ELF-1 (cell line): ENCODE measurements at places on chromosomes 5 and 9.
A peak's percentile ranks its signal among the peaks of the same experiment; 100 is the strongest.

GRCh38 chr5:7529880-7530279 is 133.9 kb downstream of the ADCY2 start:
- DNase-seq = no peak

DNA sequence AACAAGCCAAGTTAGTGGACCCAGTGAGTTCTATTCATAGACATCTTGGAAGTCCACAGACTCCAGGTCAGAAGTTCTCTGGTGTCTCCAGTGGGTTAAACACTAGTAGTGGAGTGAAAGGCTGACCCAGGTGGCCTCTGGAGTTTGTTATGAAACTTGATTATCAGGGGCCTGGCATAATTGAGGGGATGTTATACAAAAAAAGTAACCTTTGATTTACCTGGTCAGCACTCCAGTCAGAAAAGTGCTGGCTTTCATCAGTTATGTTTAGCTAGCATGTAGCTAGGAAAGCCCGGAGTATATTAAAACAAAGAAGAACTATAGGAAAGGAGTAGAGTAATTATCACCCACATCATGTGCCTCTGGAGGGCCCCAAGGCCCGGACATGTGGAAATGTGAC is 171.1 kb downstream of the CD180 start:
- no peak for DNase-seq

GRCh38 chr5:54159153-54159892 is 151.1 kb downstream of the ARL15 start:
- peak; percentile 5 for DNase-seq

GRCh38 chr5:14351086-14351661 is 208.0 kb downstream of the TRIO start:
- DNase-seq = no peak

GRCh38 chr5:132446621-132447020 is 44.0 kb downstream of the IRF1 start:
- no peak for DNase-seq

DNA sequence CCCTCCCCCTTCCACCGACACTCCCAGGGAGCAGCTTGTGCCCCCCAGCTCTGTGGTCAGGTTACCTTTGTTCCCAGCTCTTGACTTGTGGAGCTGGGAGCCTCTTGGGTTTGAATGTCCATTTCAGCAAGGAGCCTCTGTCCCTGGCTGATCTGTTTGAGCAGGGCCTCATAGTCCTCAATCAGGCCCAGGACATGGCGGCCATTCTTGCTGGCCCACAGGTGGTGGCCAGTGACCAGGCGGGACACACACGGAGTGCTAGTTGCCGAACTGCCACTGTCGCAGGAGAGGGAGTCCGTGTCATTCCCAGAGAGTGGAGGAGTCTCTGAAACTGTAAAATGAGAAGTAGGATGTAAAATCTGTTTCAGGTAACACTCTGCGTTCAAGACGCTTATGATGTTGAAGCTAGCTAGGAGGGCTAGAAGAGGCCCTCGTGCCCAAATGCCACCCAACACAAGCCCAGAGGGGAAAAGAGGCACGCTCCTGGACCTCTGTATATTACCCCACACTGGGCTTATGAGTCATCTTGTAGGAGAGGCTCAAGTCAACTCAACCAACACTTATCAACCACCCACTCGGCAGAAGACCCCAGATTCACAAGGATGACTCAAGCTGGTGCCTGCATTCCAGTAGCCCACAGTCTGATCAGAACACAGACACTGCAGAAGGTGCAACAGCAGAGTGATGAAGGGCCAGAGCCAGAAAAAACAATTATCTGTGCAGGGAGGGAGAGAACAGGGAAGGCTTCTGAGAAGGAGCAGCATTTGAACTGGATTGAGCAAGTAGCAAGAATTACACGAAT is 177.0 kb downstream of the CDK5RAP2 start:
- peak; percentile 64 for DNase-seq

DNA sequence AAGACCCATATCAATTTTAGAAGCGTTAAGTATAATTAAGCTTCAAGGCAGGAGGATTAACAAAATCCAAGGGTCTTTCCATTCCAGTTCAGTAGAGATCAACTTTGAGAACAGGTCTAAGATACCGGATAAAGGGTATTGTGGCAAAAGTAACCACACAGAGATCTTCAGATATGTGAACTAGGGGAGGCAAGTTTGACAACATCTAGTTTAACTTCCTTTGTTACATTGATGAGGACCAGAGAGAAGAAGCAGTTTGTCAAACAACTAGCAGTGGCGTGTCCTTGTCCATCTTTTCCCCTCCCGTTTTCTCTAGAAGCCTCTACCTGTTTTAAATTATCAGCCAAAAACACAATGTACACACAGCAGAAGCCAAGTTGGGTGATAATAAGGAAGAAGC is 8.6 kb downstream of the SLC36A2 start:
- no peak for DNase-seq
